Thoracic aorta (tissue), 2 donors: ENCODE measurements at places on chromosomes 7 and 10. TPM values are rescaled to one million over a fixed set of nuclear protein-coding genes. Genes with fewer than 3 reads are reported as not detected.

The SPDYE18 gene
- not detected for total RNA-seq

The PRLHR gene
- total RNA-seq: not detected

The TEX36 gene
- total RNA-seq: not detected

DNA sequence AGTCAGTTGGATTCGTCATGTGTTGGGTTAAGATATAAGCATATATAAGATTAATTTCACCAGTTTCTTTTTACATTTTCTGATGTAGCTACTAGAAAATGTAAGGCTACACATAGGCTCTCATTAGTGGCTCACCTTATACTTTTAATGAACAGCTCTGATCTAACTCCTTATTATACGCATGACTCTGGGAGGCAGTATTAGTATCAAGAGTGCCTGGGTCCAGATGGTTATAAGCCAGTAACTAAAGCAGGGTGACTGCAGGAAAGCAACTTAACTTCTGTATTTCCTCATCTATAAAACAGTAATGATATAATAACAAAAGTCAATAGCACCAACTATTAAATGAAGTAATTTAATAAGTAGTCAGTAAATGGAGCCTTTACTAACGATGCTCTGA is 1.4 kb upstream of the ELMO1 start:
- DNase-seq: no peak
- H3K27me3 ChIP-seq: no peaks in the 10 kb centered on the region
- no peak overlapping the region for H3K27ac ChIP-seq
- H3K4me3 ChIP-seq: no peak overlapping the region
- H3K4me1 ChIP-seq: peaks cover 9% of the 10 kb centered on the region
- H3K36me3 ChIP-seq: no peaks in the 10 kb centered on the region

DNA sequence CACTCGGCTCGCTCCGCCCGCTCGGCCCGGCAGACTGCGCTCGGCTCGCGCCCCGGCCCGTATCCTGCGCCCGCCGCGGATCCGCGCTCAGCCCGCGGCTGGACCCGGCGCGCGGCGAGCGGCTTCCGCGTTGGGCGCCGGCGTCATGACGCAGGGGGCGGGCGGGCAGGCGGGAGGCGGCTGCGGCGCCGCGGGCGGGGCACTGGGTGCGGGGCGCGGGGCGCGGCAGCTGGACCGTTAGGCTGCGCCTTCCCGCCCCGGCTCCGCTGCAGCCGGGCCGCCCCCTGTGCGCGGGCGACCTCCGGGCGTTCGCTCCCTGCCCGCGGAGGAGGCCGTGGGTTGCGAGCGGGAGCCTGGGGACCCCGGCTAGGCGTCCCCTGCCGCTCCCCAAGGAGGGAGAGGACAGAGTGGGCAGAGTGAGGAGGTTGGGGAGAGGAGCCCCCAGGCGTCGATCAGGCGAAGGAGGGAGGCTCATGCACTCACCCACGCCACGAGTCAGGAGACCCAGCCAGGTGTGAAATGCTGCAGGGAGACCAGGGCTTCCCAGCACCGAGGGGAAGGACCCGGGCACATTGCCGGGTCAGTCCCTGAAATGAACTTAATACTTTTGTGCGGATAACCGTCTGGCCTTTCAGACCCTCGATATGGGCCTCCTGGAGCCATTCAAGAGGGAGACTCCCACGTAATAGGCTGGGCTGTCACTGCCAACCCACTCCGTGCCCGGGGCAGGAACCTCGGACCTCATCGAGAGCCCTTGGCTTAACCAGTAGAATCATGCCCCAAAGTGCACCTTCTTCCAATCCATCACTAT is at the start of gene PIP4K2A:
TSS of gene PIP4K2A (minus strand) at position 100 of the 811 bp plus-strand sequence. CDS start 252 bp downstream, outside the sequence.
- H3K4me3 ChIP-seq: peak within 1 kb of the TSS; percentile 99
- no peaks in the 10 kb centered on the region for H3K27me3 ChIP-seq
- no peaks in the 10 kb centered on the region for H3K36me3 ChIP-seq
- H3K27ac ChIP-seq: peak within 1 kb of the TSS; percentile 86
- peaks cover 23% of the 10 kb centered on the region for H3K4me1 ChIP-seq

- no peaks in the 10 kb centered on the region for H3K27me3 ChIP-seq
- peaks cover 15% of the 10 kb centered on the region for H3K4me1 ChIP-seq
- no peak overlapping the region for H3K4me3 ChIP-seq
- DNase-seq: no peak
Observed at GRCh38 chr7:976901-977325, 1.6 kb upstream of the COX19 start.

GRCh38 chr10:112835944-112836451 is 114.0 kb upstream of the TCF7L2 start:
- no peak overlapping the region for H3K27ac ChIP-seq
- H3K36me3 ChIP-seq: no peaks in the 10 kb centered on the region
- H3K4me3 ChIP-seq: no peak overlapping the region
- H3K27me3 ChIP-seq: no peaks in the 10 kb centered on the region

DNA sequence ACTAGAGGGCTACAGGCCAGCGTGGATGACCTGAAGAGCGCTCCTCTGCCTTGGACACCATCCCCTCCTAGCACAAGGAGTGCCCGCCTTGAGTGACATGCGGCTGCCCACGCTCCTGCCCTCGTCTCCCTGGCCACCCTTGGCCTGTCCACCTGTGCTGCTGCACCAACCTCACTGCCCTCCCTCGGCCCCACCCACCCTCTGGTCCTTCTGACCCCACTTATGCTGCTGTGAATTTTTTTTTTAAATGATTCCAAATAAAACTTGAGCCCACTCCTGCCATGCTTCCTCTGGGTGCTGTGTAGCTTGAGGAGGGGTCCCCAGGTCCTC is 4.5 kb downstream of the SNCG start:
- H3K4me3 ChIP-seq: no peak overlapping the region
- H3K4me1 ChIP-seq: peaks cover 28% of the 10 kb centered on the region
- no peaks in the 10 kb centered on the region for H3K27me3 ChIP-seq

DNA sequence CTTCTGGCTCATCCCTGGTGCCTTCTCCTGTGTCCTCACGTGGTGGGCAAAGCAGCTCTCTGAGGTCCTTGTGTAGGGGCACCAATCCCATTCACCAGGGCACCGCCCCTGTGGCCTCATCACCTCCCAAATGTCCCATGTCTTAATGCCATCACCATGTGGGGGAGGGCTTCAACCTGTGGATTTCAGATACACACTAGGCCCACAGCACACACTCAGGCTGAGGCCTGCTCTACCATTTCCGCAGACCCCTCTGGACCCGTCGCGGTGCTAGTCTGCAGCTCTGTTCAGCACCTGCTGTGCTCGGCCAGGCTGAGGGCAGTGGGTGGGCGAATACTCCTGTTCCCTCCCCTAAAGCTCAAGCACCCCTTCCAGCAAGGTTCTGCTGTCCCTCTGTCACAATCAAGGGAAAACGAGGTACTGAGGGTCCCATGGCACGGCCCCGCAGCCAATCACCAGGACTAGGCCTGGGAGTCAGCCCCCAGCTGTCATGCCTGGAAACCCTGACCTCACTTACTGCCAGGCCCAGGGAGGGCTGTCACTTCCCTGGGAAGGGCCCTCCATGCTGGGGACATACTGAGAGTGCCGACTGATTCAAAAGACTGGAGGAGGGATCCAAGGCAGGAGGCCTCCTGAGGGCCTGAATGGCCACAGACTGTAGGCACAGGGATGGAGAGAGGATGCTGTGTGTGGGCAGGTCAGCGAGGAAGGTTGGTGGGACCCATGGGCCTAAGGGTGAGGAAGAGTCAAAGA is 123.8 kb upstream of the RET start:
- DNase-seq: no peak
- no peaks in the 10 kb centered on the region for H3K4me1 ChIP-seq
- no peaks in the 10 kb centered on the region for H3K27me3 ChIP-seq
- H3K27ac ChIP-seq: no peak overlapping the region
- H3K36me3 ChIP-seq: no peaks in the 10 kb centered on the region

- no peaks in the 10 kb centered on the region for H3K36me3 ChIP-seq
- no peak overlapping the region for H3K27ac ChIP-seq
- H3K4me3 ChIP-seq: no peak overlapping the region
Observed at GRCh38 chr7:130365511-130366441, 14.5 kb upstream of the CPA1 start.
